Liver (tissue), 10 donors: ENCODE measurements at places on chromosomes 1 and 21.

DNA sequence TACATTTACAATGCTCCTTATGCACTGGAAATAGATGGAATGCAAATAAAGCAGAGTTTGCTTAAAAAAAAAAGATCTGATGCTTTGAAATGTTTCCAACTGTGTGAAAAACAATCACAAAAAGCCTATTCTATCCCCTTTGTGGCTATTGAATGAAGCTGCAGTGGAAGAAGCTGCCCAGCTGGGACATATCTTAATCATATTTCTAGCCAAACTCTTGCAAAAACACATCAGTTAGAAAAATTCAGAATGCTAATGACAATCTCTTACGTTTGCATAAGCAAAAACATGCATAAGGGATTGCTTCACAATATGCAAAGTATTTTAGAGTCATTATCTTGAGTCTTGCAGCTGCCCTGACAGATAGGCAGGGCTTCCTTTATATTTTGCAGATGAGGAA lies 526.4 kb upstream of the USP24 start:
- DNase-seq, result no peak

DNA sequence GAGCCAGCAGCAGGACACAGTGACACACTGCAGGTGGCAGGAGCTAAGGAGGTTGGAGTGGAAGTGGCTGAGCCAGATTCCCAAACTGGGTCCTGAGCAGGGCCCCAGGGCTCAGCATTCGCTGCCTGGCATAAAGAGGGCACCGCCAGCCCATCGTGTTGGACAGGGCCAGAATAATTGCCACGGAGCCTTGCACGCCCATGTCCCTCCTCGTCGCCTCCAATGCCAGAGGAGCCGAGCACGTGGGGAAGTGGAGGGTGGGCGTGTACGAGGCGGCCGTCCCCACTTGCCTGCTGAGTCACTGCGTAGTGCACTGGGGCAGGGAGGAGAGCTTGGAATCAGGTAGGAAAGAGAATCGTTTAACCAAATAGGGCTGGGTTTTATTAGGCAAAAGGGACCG lies 26.1 kb upstream of the LRRC47 start:
- DNase-seq, result no peak

DNA sequence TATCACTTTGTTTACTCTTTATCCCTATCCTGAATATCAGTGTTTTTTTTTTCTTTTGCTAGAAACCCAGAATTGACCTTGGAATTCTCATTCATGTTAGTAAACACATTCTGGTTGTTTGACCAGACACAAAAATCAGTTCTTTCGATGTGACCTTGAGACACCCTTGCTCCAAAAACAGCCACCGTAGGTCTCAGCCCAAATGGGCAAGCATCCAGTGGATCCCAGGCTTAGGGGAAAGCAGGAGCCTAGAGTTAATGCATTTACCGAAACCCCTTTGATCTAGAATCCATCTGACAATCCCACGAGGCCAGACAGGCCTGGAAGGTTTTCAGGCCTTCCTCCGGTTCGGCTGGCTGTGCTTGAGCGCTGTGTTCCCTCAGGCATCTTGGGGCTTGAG lies 47.6 kb downstream of the IRF2BP2 start:
- no peak for DNase-seq

GRCh38 chr1:24704411-24705259 lies 40.6 kb upstream of the CLIC4 start:
- no peak for DNase-seq

- no peak for DNase-seq
Observed at GRCh38 chr1:203199816-203200571, 13.5 kb upstream of the CHI3L1 start.

DNA sequence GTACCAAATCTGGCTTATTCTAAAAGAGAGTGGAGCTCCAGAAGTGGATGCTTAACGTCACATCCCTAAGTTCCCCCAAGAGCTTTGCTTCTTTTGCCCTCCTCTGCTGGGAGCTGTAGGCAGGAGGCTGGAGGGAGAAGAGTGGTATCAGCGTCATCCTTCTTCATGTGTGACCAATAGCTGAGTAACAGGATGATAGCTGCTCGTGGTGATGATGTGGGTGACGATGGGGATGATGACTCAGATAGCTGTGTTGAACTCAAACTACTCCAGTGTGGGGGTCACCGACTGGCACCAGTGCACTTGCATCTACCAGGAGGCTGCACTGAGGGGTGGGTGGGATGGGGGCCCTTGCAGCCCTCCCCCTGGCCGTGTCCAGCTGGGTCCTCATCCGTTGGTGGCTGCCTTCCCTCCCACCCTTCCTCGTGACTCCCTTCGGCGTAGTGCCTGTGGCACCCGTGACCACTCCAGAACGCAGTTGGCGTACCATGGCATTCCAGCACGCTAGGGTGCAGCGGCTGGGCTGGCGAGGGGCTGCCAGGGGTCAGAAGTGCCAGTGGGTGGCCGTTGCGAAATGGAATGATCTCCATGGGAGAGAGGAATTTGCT lies 1.1 kb downstream of the IGFN1 start:
- no peak for DNase-seq

GRCh38 chr1:180887841-180888240 lies 24.9 kb upstream of the KIAA1614 start:
- DNase-seq, result no peak

DNA sequence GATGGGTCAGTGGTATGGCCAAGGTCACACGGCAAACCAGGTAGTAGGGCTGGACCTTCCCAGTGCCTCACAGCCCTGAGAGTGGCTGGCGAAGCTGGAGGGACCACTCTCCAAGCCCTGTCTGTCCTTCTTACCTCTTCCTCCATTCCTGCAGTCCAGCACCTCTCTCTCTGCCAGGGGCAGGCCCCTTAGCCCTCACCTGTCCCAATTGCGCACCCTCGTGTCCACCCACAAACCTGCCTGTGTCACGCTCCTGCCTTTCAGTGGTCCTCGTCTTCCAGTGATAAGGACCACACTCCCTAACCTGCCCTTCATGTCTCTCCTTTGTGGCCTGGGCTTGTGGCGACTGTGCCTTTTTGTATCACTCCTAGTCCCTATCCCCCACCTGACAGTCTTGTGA lies 3.4 kb downstream of the PODN start:
- no peak for DNase-seq

- no peak for DNase-seq
Observed at GRCh38 chr1:234912548-234913277, 215.9 kb downstream of the TOMM20 start.

DNA sequence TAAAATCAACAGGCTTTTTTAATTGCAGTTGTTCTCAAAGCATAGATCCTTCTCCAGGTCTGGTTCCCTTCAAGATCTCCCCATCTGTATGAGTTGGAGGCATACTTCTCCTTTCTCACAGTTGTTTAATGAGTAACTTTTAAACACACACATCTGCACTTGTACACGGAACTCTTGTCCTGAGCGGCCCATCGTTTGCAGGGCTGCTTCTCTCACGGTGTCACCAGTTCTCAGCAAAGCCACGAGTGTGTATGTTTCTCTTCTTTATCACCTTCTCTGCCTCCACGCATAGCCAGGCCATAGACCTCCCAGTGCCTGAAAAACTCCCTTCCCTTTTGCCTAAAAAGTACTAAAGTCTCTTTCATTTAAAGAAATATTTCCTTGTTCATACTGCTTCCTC lies 68.7 kb upstream of the ROR1 start:
- DNase-seq, result no peak

- no peak for DNase-seq
Observed at GRCh38 chr1:191870490-191870889, 287.8 kb upstream of the RGS18 start.

- DNase-seq, result no peak
Observed at GRCh38 chr1:45843474-45843905, 40.1 kb downstream of the MAST2 start.

- DNase-seq, result no peak
Observed at GRCh38 chr1:1360506-1361169, 2.3 kb upstream of the MXRA8 start.

GRCh38 chr21:42187976-42188653 lies 30.8 kb upstream of the ABCG1 start:
- no peak for DNase-seq

DNA sequence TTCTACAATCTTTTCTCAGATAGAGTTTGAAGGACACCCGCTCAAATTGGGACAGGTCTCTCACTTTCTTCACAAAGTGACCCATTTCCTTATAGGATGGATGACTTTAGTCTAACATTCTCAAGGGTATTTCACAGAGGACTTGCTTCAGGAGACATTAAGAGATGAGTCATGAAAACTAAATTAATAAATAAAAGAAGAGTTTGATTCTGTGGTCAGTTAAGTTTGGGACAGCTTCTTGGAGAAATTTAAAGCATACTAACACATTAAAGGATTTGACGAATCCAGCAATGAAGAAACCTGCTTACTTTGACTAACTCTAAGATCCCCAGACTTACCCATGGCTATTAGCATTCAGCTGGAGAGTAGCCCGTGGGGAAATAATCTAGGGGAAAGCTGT lies 95.6 kb upstream of the RAB3GAP2 start:
- DNase-seq, result no peak

GRCh38 chr21:43004926-43005325 lies 30.6 kb downstream of the PKNOX1 start:
- DNase-seq, result no peak

DNA sequence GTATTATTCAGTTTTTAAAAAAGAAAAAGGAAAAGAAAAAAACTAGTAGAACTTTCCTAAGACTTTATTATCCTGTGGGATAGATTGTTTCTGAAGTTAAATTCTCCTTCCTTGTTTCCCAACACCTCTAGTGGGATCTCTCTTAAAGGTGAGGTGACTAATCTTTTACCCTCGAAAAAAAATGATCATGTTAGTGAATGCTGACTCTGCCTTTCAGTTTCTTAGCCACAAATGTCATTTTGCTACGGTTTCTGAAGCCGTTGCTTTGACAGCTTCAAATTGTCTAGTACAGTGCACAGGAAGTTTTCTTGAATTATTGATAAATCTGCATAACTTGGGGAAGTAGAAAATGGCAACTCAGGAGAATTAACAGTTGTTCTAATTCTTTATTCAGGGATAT lies 13.0 kb upstream of the NEK7 start:
- no peak for DNase-seq

DNA sequence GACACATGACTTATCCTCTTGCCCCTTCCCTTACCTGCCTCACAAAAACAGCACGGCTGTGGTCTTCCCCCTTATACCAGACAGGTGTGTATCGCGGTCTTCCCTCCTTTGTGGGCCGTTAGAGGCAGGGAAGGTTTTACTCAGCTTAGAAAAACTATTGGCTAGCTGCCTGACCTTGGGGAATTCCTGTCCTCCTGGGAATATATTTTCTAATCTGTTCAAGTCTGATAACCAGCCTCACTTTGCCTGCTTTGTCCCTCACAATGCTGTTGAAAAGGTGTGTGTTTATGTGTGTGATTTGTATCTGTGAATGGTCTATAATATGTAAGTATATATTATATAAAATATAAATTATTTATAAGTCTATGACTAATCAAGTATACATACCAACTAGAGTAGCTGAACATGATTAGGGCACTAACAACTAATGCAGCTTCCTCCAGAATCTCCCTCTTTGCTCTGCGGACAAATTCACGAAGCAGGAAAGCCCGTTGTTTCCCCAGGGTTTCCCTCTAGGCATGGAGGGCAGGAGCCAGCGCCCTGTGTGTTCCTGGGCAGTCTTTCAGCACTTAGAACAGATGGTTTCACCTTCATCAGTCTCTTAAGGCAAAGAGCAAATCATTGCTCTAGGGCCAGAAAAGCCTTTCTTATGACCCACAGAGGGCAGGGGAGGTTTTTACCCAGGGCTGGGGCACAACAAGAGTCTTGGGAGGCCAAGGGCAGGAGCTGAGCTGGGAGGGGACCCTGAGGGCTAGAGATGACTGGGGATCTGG lies 25.6 kb downstream of the SLC26A9 start:
- peak; percentile 20 for DNase-seq

DNA sequence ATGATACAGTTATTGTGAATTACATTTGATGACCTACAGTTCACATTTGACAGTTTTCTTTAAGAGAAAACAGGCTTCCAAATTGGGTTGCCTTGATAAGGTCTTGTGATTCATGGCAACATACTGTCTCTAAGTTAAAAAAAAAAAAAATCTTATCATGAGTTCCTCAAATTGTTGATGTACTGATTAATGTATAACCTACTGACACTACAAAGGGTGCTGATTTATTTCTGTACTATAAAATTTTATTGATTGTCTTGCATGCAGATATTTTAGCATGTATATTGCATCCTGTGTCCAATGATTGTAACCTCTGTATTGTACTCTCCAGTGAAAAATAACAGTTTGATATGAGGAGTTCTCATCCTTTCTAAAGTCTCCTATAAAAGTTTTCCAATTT lies 197.3 kb upstream of the IVNS1ABP start:
- DNase-seq, result no peak

- no peak for DNase-seq
Observed at GRCh38 chr1:113941245-113941559, 12.1 kb downstream of the HIPK1 start.

DNA sequence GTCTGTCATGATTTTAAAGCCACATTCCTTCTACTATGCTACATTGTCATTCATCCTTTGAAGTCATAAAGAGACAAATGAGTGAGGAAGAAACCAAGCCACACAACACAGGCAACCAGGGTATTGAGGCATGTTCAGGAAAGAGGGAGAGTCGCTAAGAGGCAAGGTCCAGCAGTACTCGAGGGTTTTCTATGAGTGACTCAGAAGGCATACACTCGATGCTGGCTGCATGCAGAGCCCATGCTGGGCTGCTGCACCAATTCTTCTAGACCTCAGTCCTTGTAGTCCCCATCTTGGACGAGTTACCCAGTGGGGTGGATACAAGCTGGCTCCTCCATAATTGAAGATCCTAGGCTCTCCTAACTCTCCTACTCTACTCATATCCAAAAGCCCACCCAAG lies 57.6 kb downstream of the OLFML2B start:
- no peak for DNase-seq

- no peak for DNase-seq
Observed at GRCh38 chr21:35530766-35531165, 481.7 kb upstream of the RUNX1 start.

GRCh38 chr1:3518756-3519155 lies 64.3 kb downstream of the ARHGEF16 start:
- no peak for DNase-seq

GRCh38 chr1:206631085-206631509 lies 4.2 kb upstream of the DYRK3 start:
- no peak for DNase-seq

- no peak for DNase-seq
Observed at GRCh38 chr1:8347635-8348034, 29.7 kb downstream of the SLC45A1 start.

GRCh38 chr1:10943991-10944730 lies 68.3 kb upstream of the TARDBP start:
- no peak for DNase-seq
